ENCODE measurements at places on chromosomes 1 and 21.
A peak's percentile ranks its signal among the peaks of the same experiment; 100 is the strongest.

DNA sequence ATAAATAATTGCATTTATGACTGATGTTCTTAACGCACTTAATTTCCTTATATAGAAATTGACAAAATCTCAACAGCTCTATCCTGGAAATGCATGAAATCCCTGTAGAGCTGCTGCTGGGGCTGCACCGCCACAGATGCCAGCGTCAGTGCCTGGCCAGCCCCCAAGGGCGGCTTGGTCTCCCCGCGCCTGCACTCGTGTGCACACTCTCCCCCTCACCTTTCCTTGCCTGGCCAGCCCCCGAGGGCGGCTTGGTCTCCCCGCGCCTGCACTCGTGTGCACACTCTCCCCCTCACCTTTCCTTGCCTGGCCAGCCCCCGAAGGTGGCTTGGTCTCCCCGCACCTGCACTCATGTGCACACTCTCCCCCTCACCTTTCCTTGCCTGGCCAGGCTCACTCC lies 11.3 kb downstream of the TPRG1L start:
- DNase-seq, result no peak

DNA sequence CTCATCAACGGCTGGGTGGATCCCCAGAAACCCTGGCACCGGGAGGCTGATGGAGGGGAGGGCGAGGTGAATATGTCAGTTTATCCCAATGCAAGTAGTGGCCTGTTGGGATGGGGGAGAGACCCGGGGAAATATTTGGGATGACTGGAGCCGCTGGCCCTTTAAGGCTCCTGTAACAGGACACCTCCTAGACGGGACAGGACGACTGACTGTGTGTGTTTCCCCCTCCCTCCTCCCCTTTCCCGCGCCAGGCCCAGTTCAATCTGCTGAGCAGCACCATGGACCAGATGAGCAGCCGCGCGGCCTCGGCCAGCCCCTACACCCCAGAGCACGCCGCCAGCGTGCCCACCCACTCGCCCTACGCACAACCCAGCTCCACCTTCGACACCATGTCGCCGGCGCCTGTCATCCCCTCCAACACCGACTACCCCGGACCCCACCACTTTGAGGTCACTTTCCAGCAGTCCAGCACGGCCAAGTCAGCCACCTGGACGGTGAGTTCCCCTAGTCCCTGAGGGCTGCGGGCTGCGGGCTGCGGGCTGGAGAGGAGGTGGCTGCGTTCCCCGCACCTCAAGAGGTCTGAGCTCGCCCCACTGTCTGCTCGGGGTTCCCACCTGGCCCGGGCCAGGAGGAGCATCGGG lies 44.8 kb upstream of the CCDC27 start:
- no peak for DNase-seq

- DNase-seq, result no peak
Observed at GRCh38 chr1:69528376-69528775, 39.3 kb upstream of the LRRC7 start.

GRCh38 chr1:201503397-201504176 lies 3.3 kb downstream of the CSRP1 start:
- DNase-seq, result no peak

DNA sequence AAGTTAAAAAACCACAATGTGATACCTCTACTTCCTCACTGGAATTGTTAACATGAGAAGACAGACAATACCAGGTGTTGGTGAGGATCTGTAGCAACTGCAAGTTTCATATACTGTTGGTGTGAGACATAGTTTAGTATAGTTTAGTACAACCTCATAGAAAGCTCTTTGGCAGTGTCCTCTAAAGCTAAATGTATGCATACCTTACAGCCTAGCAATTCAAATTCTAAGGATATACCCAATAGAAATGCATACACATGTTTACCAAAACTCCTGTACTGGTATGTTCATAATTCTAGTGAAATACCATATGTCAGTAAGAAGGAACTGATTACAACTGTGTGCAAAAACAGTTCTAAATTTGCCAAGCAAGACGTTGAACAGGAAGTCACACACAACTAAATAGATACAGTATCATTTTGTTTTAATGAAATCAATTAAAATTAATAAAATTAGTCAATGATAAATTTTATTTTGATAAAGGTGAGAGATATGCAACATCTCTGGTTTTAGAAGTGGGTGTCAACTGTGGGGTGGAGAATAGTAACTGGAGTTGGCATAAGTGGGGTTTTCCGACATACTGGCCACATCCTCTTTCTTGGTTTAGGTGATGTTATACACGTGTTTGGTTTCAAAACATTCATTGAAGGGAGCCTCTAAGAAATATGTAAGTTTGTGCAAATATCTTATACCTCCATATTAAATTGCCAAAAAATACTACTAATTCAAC lies 450.7 kb downstream of the PTPRC start:
- no peak for DNase-seq

GRCh38 chr21:34830386-34831170 lies 161.8 kb downstream of the CLIC6 start:
- DNase-seq, result no peak

DNA sequence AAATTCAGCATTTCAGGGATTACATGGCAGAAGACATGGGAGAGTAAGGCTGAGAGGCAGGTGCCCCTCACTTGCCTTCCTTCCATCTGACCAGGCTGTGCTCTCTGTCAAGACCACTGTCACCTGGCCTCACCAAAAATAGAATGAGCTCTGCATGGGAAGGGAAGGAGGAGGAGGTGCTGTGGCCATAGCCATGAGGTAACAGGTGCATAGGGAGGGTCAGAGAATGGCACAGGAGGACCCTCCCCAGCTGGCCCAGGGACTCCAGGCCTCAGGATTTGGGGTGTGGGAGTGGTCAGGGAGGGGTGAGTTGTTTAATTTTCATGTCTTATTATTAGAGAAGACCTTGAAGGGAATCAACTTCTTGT lies 192.3 kb downstream of the FCRL5 start:
- no peak for DNase-seq

DNA sequence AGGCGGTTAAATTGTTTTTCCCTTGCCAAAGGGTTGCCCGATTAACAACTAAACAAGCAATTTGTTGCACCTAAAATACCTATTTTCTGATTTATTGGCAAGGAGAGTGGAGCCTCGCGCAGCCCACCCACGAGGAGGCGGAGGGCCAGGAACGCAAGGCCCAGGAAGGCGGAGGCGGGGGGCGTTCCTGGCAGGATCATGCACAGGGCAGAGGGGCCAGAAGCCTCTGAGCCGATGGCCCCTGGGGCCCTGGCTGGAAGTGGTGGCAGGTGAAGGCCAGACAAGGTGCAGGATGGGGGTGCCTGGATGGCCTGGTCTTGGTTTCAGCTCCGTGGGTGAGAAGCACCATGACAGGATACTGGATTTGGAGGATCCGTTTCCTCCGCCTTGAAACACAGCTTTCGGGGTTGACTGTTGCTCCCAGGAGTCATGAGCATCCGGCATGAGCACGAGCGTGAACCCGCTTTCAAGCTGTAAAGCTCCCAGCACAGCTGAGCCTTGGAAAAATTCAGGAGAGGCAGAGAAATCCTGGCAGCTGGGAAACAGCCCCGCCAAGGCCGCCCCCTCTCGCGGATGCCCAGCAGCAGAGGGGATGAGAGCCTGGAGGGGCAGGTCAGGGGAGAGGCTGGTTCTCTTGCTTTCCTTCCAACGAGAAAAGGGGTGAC lies 35.0 kb downstream of the AJAP1 start:
- DNase-seq, result no peak

- DNase-seq, result no peak
Observed at GRCh38 chr1:173666646-173667045, 3.0 kb downstream of the ANKRD45 start.

- peak; percentile 44 for DNase-seq
Observed at GRCh38 chr1:228964178-228965089, 229.2 kb downstream of the RHOU start.

GRCh38 chr1:81554108-81554507 lies 246.6 kb upstream of the ADGRL2 start:
- no peak for DNase-seq

GRCh38 chr1:156511644-156512043 lies 11.1 kb upstream of the MEF2D start:
- no peak for DNase-seq

- no peak for DNase-seq
Observed at GRCh38 chr1:3194760-3195479, 125.9 kb downstream of the PRDM16 start.

GRCh38 chr21:40531431-40532110 lies 315.4 kb downstream of the DSCAM start:
- no peak for DNase-seq

Data from psoas muscle (tissue), 8 donors.